ENCODE measurements at places on chromosomes 16 and 17. TPM values are rescaled to one million over a fixed set of nuclear protein-coding genes. Genes with fewer than 3 reads are reported as not detected.

The CEMP1 gene
- 2.1 TPM for total RNA-seq

The PGAP6 gene
- 38.0 TPM for total RNA-seq

The CEP20 gene
- 38.5 TPM for total RNA-seq

The GP1BA gene
- 0.94 TPM for total RNA-seq

The NTN1 gene
- total RNA-seq = 10.9 TPM

The SGCA gene
- total RNA-seq = 5.0 TPM

The SHISA9 gene
- 0.11 TPM for total RNA-seq

The HP gene
- total RNA-seq = 8.0 TPM

The CA7 gene
- total RNA-seq = not detected

All from lung (tissue), 17 donors.